ENCODE measurements at places on chromosomes 16 and 17.
A peak's percentile ranks its signal among the peaks of the same experiment; 100 is the strongest.

GRCh38 chr17:45308016-45308365, 8.8 kb downstream of the MAP3K14 start:
- H3K4me1 ChIP-seq = peaks cover 72% of the 10 kb centered on the region
- no peaks in the 10 kb centered on the region for H3K27me3 ChIP-seq
- H3K27ac ChIP-seq = no peak overlapping the region

DNA sequence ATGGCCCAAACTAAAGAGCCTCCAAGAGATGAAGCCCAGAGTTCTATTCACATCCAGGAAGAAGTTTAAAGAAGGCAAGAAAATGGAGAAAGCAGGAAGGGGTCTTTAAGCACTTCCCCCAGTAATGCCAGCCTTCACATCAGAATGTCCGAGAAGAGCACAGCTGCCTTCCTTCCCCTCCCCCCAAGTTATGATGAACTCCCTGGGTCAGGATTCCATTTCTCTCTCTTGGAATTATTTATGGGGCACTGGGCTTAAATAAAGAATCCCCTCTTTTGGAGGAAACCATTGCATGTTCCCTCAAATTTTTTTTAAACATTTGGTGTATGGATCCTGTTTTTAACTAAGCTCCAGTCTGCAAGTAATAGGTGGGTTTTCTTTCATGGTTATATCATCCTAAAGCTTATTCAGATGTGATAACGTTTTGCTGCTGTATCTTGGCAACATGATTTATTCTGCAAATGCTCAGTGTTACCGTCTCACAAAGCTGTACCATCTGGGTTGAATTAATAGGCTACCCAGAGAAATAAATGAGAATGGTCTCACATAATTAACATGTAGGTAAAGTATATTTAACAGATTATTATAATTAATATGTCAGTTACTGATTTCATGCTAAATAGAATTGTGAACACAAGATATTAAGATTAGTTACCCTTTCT, 160.9 kb upstream of the TOX3 start:
- H3K4me3 ChIP-seq = no peak overlapping the region
- H3K27ac ChIP-seq = no peak overlapping the region
- H3K36me3 ChIP-seq = no peaks in the 10 kb centered on the region
- no peak for DNase-seq
- H3K4me1 ChIP-seq = no peaks in the 10 kb centered on the region

GRCh38 chr16:11392041-11392581, 46.9 kb downstream of the RMI2 start:
- DNase-seq = no peak
- H3K36me3 ChIP-seq = no peaks in the 10 kb centered on the region
- no peak overlapping the region for H3K4me3 ChIP-seq

DNA sequence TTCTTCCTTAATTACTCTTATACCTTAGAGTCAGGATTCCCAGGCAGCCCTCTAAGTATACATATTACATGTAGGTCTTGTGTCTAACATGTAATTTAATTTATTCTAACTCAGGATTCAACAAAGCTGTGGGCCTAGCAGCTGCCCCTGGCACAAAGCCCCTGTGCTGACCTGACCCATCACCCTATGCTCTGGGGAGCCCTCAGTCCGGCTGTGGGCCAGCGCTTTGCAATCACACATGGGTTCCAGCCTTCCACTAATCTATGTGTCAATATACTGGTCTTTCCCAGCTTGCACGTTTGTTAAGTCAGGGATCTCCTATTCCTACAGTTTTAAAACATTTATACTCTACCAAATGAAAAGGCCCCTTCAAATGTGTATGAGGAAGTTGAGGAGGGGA, 62.7 kb upstream of the SREBF1 start:
- no peaks in the 10 kb centered on the region for H3K4me1 ChIP-seq
- H3K27me3 ChIP-seq = no peaks in the 10 kb centered on the region
- H3K4me3 ChIP-seq = no peak overlapping the region

- H3K27me3 ChIP-seq = no peaks in the 10 kb centered on the region
- H3K4me3 ChIP-seq = no peak overlapping the region
- no peak for DNase-seq
- H3K36me3 ChIP-seq = no peaks in the 10 kb centered on the region
- no peak overlapping the region for H3K27ac ChIP-seq
Measured at GRCh38 chr16:73544826-73545225, 496.9 kb upstream of the ZFHX3 start.

GRCh38 chr17:208429-208828, 27.0 kb upstream of the DOC2B start:
- H3K36me3 ChIP-seq = no peaks in the 10 kb centered on the region
- no peak for DNase-seq
- H3K4me1 ChIP-seq = no peaks in the 10 kb centered on the region
- no peaks in the 10 kb centered on the region for H3K27me3 ChIP-seq
- no peak overlapping the region for H3K4me3 ChIP-seq

- DNase-seq = no peak
- H3K27ac ChIP-seq = no peak overlapping the region
- H3K27me3 ChIP-seq = peaks cover 17% of the 10 kb centered on the region
- no peaks in the 10 kb centered on the region for H3K36me3 ChIP-seq
- no peak overlapping the region for H3K4me3 ChIP-seq
- H3K4me1 ChIP-seq = no peaks in the 10 kb centered on the region
Measured at GRCh38 chr16:86498671-86499439, 11.5 kb upstream of the FOXF1 start.

- H3K27ac ChIP-seq = no peak overlapping the region
Measured at GRCh38 chr16:12546918-12547607, 256.6 kb downstream of the CPPED1 start.

GRCh38 chr17:31744511-31744951, 114.5 kb downstream of the COPRS start:
- H3K36me3 ChIP-seq = no peaks in the 10 kb centered on the region
- H3K27ac ChIP-seq = no peak overlapping the region
- no peak overlapping the region for H3K4me3 ChIP-seq
- H3K4me1 ChIP-seq = no peaks in the 10 kb centered on the region

- DNase-seq = no peak
- no peaks in the 10 kb centered on the region for H3K4me1 ChIP-seq
- no peaks in the 10 kb centered on the region for H3K27me3 ChIP-seq
- H3K27ac ChIP-seq = no peak overlapping the region
Measured at GRCh38 chr16:15548482-15548891, 94.5 kb downstream of the MARF1 start.

DNA sequence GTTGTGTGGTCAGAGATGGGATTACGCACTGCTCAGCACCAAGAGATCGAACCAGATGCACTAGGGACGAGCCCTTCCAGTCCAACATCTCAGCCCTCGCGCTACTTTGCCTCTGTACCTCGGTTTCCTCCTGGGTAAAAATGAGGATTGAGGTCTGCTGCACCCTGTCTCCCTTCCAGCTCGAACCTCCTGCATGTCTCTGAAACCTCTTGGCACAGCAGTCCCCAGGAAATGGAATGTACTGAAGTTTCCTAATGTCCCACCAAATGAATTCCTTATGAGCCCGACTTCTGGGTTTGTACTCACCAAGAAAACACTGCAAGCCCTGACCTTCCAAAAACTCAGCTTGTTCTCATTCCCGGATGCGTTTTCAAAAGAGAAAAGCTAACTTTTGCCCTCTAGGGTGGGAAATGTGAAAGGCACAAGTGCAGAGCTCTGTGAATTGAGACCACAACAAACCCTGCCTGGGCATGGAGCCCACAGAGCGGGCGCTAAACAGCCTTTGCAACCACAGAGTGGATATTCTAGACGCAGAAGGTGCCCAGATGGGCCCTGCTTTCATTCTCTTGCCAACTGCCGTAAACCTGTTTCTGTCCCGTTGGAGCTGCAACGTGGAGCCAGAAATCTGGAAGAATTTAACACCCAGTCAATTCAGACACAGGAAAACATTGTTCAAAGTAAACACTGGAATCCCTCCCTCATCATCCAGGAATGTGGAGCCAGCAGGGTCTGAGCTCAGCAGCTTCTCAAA, 10.3 kb downstream of the CDRT4 start:
- no peak overlapping the region for H3K27ac ChIP-seq
- no peak overlapping the region for H3K4me3 ChIP-seq
- no peaks in the 10 kb centered on the region for H3K27me3 ChIP-seq
- no peaks in the 10 kb centered on the region for H3K4me1 ChIP-seq
- DNase-seq = no peak

- H3K4me1 ChIP-seq = no peaks in the 10 kb centered on the region
- peak; percentile 60 for DNase-seq
- no peak overlapping the region for H3K4me3 ChIP-seq
- no peak overlapping the region for H3K27ac ChIP-seq
- H3K27me3 ChIP-seq = no peaks in the 10 kb centered on the region
Measured at GRCh38 chr17:3944485-3945388, 19.5 kb downstream of the ATP2A3 start.
